ENCODE measurements at places on chromosomes 2 and 18. TPM values are rescaled to one million over a fixed set of nuclear protein-coding genes. Genes with fewer than 3 reads are reported as not detected.

The ARHGAP25 gene
- total RNA-seq: 1.2 TPM

The HOXD1 gene
- not detected for total RNA-seq

The IL1R2 gene
- total RNA-seq: not detected

The C2orf78 gene
- total RNA-seq: not detected

The CYTIP gene
- total RNA-seq: 2.9 TPM

The EGR4 gene
- total RNA-seq: not detected

The L3MBTL4 gene
- total RNA-seq: 34.2 TPM

The ASIC4 gene
- 2.9 TPM for total RNA-seq

The GKN1 gene
- not detected for total RNA-seq

The DES gene
- 0.41 TPM for total RNA-seq

The FIGN gene
- 1.2 TPM for total RNA-seq

The CXCR4 gene
- 68.5 TPM for total RNA-seq

The IL36A gene
- not detected for total RNA-seq

The IL37 gene
- total RNA-seq: not detected

The PLA2R1 gene
- 1.6 TPM for total RNA-seq

The MAP3K19 gene
- 0.41 TPM for total RNA-seq

The GDF7 gene
- under 0.01 TPM for total RNA-seq

The ARL4C gene
- 41.2 TPM for total RNA-seq

The SCN7A gene
- 1.6 TPM for total RNA-seq

The CELF4 gene
- 92.9 TPM for total RNA-seq

The ABCB11 gene
- total RNA-seq: under 0.01 TPM

The GPR55 gene
- total RNA-seq: not detected

The ZSWIM2 gene
- total RNA-seq: 0.41 TPM

The CCDC74B gene
- total RNA-seq: 5.7 TPM

The LOXHD1 gene
- 0.41 TPM for total RNA-seq

The HDLBP gene
- 159 TPM for total RNA-seq

Data from frontal cortex (tissue), 4 donors.